ENCODE measurements at places on chromosomes 4 and X.

- DNase-seq, result no peak
Observed at GRCh38 chr4:122625156-122625555, 4.3 kb upstream of the IL21 start.

DNA sequence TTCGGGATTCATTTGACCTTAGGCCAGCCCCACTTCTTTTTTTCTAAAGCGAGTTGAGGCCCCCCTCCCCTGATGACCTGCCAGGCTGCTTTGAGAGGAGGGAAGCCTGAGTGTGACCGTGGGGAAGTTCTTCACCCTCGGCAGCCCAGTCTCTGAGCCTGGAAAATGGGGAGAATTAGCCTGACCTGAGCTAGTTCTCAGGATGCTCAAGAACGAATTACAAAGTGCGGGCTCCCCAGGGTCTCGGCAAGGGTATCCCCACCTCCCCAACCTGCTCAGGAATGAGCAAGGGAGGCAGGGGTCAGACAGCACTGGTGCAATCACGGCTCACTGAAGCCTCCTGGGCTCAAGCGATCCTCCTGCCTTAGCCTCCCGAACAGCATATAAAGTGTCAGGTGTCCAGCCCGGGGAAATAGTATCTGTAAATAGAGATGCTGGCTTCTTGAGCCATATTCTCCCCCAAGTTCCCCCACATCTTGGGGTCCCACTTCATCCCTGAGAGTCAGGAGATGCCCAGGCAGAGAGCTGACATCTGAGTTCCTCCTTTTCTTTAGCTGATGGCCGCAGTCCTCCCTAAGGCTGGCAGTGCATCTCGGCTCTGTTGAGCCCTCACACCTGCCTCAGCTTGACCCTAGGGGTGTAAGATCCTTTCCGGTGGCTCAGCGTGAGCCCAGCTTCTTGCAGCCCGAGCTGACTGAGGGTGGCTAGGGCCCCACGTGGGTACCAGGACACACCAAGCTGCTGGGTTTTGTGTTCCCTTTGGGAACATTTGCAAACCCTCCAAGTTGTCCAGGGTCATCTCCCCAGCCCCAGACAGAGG is 1.6 kb downstream of the DUSP9 start:
- DNase-seq, result no peak

- no peak for DNase-seq
Observed at GRCh38 chr4:147730333-147730732, 1.6 kb upstream of the ARHGAP10 start.

DNA sequence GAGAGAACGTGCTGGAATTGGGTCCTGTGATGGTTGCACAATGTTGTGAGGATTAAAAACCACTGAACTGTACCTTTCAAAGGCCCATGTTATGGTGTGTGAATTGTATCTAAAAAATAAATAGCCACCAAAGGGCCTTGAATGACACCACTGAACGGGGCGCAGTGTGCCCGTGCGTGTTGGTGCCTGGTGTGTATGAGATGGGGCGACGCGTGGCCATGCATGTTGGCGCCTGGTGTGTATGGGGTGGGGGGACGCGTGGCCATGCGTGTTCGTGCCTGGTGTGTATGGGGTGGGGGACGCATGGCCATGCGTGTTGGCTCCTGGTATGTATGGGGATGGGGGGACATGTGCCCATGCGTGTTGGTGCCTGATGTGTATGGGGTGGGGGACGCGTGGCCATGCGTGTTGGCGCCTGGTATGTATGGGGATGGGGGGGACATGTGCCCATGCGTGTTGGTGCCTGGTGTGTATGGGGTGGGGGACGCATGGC is 66.6 kb upstream of the HELT start:
- DNase-seq, result no peak

- no peak for DNase-seq
Observed at GRCh38 chr4:22692736-22693135, at the start of gene GBA3. TSS of gene GBA3 (plus strand) at chr4:22692937.

DNA sequence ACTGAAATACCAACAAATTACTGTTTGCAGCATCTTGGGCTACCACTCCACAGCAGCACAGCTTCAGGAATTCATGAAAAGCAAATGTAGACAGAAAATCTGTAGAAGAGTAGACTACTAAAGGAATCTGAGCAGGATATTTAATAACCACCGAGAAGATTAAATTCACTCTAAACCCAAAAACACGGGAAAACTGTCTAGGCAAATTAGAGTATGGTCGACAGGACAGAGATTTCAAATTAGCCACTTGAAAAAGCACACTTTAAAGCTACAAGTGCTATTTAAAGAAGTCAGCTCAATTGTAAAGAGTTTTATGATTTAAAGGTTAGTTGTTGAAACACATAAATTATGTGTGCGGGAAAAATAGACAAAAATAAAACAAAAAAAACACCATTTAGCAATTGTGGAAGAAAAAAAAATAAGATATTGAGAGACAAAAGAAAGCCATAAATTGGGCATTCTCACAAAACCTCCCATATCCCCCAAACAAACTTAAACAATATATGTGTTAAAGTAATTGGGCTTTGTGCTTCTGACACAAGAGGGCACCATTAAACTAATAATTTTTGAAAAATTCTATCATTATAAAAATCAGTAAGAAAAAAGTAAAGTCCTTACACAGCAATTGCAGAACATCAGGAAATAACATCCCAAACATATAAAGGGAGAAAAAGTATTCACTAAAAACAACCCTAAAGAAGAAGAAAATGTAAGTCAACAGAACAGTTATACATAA is 880.8 kb downstream of the TECRL start:
- DNase-seq, result no peak

GRCh38 chrX:17323397-17323796 is 51.6 kb upstream of the NHS start:
- DNase-seq, result no peak

DNA sequence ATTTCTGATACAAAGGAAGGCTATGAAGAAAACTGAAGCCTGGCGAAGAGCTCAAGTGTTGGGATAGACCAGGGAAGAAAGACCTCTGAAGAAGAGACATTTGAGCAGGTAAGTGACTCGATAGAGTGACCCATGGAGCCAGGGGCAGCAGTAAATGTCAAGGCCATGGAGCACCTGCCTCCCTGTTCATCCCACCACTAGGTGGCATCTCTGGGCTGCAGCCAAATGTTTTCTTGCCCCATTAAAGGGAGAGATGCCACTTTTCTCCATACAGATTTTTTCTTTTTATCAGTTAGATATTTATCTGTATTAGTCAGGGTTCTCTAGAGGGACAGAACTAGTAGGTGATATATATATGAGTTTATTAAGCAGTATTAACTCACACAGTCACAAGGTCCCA is 4.9 kb upstream of the ZNF81 start:
- no peak for DNase-seq

GRCh38 chrX:47745416-47745815 is 86.4 kb upstream of the UXT start:
- DNase-seq, result no peak

DNA sequence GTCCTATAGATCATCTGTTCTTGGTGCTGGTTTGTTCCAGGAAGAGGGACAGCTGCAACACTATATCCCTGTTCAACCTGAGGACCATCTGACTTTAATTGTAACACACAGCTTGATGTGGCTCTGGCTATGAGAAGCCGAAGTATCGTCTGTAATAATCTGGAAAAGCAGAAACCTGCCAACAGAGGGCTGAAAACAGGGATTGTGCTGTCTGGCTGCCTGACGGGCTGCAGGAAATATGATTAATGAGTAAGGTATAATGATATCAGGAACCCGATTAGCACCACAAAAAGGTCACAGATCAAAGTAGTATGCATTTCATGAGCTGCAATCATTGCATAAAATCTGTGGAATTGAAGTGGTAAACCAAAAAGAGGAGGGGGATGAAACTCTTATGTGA is 170.4 kb upstream of the MAB21L2 start:
- no peak for DNase-seq
